ENCODE measurements at places on chromosomes 1 and 21. TPM values are rescaled to one million over a fixed set of nuclear protein-coding genes. Genes with fewer than 3 reads are reported as not detected.

B3GALT2 gene
- not detected for total RNA-seq

TINAGL1 gene
- total RNA-seq, result 581 TPM

DDI2 gene
- 15.3 TPM for total RNA-seq

SPSB1 gene
- total RNA-seq, result 7.1 TPM

CTTNBP2NL gene
- total RNA-seq, result 25.5 TPM

S100A7A gene
- total RNA-seq, result not detected

CFAP74 gene
- not detected for total RNA-seq

TMEM269 gene
- not detected for total RNA-seq

C2CD4D gene
- not detected for total RNA-seq

NMNAT1 gene
- 12.6 TPM for total RNA-seq

RPTN gene
- total RNA-seq, result not detected

LPAR3 gene
- 0.15 TPM for total RNA-seq

DNAH14 gene
- total RNA-seq, result 14.0 TPM

Measured in epithelial cell of umbilical artery (primary cell).